Stimulated activated CD8-positive, alpha-beta memory T cell treated with anti-CD3 and anti-CD28 coated beads, Interleukin-7, amount 100 ng/mL, for 4 hours (primary cell): ENCODE measurements at places on chromosomes 7 and 10.

- DNase-seq: no peak
Measured at GRCh38 chr7:8998762-8999161, 565.4 kb downstream of the NXPH1 start.

DNA sequence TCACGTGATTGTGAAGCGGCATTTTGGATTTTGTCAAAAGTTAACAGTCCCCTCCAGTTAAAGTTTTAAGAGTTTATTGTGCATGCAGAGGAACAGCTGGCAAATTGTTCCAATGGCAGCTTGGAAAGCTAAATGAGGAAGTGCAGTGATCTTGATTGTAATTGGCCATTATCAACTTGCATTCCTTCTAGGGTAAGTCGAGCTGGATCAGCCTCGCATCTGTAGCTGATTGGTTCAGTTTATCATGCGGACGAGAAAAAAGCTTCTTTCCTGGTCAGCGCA is 566 bp downstream of the ZNF789 start:
- no peak for DNase-seq

- DNase-seq: no peak
Measured at GRCh38 chr7:96823274-96823673, 113.6 kb upstream of the SEM1 start.

- no peak for DNase-seq
Measured at GRCh38 chr10:3542185-3542611, 242.8 kb downstream of the KLF6 start.

DNA sequence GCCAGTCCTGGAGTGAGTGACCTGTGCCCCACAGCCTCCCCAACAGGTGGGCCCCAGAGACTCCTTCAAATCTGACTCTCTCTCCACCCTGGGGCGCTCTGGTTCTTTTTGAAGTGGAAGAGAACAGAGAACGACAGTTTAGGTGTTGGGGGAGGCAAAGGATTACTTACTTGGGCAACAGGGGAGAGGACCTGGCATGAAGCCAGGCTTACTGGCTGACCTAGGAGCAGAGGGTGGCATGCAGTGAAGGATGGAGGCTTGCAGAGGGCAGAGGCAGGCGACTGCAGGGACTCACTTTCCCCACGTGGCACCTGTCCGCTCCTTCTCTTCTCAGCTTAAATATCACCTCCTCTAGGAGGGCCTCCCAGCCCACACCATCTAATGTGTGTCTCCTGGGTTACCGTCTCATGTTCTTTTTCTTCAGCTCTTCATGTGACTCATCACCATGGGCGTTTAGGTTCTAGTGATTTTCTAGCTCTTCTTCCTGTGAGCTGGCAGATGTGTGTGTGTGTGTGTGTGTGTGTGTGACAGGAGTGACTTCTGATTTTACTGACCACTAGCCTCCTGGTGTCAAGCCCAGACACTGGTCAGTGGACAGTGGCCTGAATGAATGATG is 15.5 kb downstream of the LZTS2 start:
- no peak for DNase-seq

- no peak for DNase-seq
Measured at GRCh38 chr7:74173491-74173865, 678 bp upstream of the EIF4H start.

DNA sequence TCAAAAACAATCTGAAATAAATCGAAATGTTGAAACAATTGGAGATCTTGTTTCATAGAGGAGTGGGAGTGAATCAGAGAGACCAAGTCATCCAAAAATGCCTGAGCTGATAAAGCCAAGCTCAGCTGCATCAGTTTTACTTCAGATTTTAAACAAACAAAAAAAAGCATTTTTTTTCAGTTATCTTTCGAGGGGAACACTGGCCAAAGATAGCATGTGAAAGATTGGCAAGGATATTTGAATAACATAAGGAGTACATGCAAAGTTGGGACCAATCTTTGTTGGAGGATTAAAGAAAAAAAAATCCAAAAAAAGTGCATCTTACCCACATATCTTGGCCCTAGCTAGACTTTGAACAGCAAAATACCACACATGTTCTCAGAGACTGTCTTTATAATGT is 47.2 kb downstream of the RHOBTB1 start:
- DNase-seq: no peak

DNA sequence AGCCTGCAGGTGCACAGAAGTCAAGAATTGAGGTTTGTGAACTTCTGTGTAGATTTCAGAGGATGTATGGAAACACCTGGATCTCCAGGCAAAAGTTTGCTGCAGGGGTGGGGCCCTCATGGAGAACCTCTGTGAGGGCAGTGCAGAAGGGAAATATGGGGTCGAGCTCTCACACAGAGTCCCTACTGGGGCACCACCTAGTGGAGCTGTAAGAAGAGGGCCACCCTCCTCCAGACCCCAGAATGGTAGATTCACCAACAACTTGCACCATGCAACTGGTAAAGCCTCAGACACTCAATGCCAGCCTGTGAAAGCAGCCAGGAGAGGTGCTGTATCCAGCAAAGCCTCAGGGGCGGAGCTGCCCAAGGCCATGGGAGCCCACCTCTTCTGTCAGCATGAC is 205.8 kb downstream of the CCSER2 start:
- no peak for DNase-seq

- no peak for DNase-seq
Measured at GRCh38 chr10:35356725-35357092, 20.4 kb downstream of the CCNY start.

GRCh38 chr10:51421853-51422252 is 277.5 kb downstream of the CSTF2T start:
- DNase-seq: no peak

- DNase-seq: no peak
Measured at GRCh38 chr10:102605712-102606111, 38.6 kb upstream of the TRIM8 start.

DNA sequence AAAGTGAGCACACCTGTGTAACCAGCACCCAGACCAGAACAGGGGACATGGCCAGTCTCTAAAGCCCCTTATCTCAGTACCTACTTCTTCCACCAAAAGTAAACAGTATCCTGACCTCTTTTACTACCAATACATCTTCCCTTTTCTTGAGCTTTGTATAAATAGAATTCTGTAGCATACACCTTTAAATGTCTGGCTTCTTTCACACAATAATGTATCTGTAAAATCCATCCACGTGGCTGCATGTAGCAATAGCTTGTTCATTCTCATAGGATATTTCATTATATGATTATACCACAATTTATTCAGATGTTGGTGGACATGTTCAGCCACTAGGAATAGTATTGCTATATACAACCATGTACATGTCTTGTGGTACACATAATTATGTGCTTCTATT is 40.6 kb downstream of the BTBD16 start:
- DNase-seq: no peak

- DNase-seq: no peak
Measured at GRCh38 chr7:44177570-44178131, 11.6 kb downstream of the GCK start.

DNA sequence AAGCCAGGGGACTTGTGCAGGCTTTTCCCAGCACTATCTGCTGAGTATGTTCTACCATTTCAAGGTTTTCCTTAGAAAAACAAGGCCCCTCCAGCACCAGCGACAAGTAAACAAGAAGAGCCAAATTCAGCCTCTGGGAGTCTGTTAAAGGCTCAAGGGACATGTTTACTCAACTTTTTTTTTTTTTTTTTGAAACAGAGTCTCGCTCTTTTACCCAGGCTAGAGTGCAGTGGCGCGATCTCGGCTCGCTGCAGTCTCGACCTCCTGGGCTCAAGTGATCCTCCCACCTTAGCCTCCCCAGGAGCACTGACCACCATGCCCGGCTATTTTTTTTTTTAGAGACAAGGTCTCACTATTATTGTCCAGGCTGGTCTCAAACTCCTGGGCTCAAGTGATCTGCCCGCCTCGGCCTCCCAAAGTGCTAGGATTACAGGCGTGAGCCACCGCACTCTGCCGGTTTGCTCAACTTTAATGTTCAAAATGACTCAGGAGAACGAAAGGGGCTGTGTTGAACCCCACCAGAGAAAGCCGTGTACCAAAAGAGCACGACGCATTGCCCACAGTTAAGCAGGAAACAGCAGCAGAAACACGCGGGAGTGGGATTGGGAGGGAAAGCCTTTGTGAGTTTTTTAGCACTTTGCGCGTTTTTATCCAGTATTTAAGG is 772 bp downstream of the PRDX3 start:
- no peak for DNase-seq

DNA sequence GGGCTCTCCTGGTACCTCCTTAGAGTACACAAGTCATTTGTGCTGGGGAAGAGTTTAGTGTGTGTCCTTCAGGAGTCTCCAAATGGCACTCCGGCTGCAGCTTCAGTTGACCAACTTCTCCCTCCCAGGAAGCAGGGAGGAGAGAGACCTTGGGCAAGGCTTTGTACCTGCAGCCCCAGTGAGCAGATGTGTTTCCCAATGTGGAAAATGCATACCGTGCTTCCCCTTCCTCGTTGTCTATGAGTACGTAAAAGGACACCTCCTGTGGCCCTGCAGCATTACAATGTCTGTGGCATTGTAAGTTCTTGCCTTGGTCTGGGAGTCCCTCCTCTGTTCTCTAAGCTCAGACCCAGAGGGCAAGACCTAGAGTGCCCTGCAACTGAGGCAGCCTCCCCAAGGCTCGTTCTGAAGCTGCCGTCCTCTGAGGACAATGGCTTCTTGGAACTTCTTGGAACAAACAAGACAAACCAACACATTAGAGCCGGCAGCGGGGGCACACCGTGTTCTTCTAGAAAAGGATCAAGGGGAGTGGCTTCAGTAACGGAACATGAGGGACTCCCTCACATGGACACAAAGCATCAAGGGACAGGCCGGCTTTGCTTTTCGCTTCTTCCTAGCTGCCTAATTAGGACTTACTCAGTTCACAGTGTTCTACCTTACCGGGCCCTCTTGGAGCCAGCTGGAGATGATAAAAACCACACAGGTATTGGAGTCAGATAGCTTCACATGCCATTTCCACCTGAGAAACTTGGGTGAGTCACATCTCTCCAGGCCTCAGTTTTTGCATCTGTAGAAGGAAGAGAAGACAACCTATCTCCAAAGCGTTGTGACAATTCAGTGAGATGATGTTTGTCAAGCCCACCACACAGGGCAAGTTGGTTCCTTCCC is 20.9 kb upstream of the PPA1 start:
- DNase-seq: no peak

DNA sequence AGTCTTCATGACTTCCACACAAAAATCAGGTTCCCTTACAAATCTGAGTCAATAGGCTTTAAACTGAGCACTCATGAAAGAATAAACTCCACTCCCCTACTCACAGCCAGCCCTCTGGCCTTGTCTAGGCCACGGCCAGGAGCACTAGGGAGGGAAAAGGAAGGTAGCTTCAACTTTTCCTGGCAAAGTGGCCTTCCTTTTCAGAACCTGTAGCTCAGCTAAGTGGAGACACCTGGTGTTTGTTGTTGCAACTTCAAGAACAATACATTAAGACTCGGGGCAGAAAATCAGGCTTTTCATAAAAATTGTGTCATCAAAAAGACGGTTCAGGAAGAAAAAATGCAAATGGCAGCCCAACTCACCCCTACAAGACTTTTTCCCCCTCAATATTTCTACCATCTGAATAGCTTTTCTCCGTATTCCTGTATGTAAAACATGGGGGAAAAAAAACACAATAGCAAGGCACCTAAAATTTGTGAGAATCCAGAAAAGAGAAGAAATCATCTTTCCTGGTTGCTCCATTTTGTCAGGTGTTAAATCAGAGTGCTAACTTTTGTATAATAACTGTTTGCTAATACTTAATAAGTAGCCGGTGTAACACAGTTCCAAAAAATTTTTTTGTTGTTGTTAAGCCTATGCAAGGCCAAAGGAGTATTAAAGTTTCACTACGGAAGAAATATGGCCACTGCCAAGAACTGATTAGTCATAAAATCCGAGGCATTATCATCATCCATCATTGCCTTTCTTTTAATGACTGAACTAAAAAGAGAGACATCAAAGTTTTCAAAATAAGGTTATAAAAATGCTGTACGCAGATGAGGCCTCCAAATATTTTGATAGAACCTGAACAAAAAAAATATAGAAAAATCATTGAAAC is 66.2 kb upstream of the ARID5B start:
- no peak for DNase-seq

GRCh38 chr7:33710608-33711007 is 194.7 kb upstream of the BMPER start:
- no peak for DNase-seq
